Lung (tissue), 17 donors: ENCODE measurements at places on chromosomes 3 and 15. TPM values are rescaled to one million over a fixed set of nuclear protein-coding genes. Genes with fewer than 3 reads are reported as not detected.

- DNase-seq = no peak
- H3K4me3 ChIP-seq = no peak overlapping the region
- peaks cover 3% of the 10 kb centered on the region for H3K4me1 ChIP-seq
- no peak overlapping the region for H3K27ac ChIP-seq
- H3K36me3 ChIP-seq = no peaks in the 10 kb centered on the region
Measured at GRCh38 chr15:61083081-61083787, 145.9 kb downstream of the RORA start.

DNA sequence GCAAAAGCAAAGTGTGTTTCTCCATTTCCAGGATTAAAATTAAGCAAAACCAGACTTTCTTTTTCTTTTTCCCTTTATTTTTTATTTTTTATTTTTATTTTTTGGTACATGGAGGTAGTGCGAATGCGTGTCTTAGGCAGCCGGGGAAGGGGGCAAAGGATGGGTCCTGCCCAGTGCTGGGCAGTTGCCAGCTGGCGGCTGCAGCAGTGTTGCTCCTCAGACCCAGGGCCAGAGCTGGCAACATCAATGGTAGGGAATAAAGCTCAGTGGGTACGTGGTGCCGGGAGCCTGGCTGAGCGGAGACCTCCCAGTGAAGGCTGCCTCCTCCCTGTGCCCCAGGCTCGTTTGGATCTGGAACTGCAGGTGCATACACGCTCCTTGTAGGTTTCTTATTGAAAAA lies 46.3 kb downstream of the POLR2M start:
- DNase-seq = no peak
- H3K36me3 ChIP-seq = no peaks in the 10 kb centered on the region
- H3K4me3 ChIP-seq = no peak overlapping the region
- H3K4me1 ChIP-seq = peaks cover 2% of the 10 kb centered on the region

GRCh38 chr15:75451674-75452363 lies at the start of gene SIN3A:
Gene SIN3A, minus strand, starts transcription at chr15:75451690. Its CDS starts 21,315 bp downstream, at chr15:75430375.
- peak within 1 kb of the TSS; percentile 98 for H3K27ac ChIP-seq
- no peaks in the 10 kb centered on the region for H3K36me3 ChIP-seq
- H3K4me1 ChIP-seq = peaks cover 32% of the 10 kb centered on the region
- peak; percentile 100 for DNase-seq
- no peaks in the 10 kb centered on the region for H3K27me3 ChIP-seq

Gene TTC21A
- total RNA-seq = 14.2 TPM

Gene MAP3K13
- 74.8 TPM for total RNA-seq
